ENCODE measurements at places on chromosomes 5 and 9.

- no peak for DNase-seq
These were observed 238.7 kb upstream of the TRIM32 start for GRCh38 chr9:116448431-116448830.

DNA sequence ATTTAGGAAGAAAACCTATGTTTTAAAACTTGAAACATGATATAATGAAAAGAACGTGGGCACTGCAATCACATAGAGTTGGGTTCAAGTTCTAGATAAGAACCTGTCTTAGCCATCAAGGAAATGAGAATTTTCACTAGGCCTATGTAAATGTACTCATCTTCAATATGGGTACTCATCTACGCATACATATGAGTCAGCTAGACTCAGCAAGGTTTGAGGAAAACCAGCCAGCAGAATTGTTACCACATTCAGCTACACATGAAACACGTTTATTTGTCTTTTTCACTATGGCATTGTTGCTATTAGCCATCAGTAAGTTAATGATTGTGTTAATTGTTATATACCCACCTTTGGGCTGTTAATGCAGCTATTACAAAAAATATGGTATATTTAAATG lies 146.3 kb downstream of the CHSY3 start:
- DNase-seq, result no peak

DNA sequence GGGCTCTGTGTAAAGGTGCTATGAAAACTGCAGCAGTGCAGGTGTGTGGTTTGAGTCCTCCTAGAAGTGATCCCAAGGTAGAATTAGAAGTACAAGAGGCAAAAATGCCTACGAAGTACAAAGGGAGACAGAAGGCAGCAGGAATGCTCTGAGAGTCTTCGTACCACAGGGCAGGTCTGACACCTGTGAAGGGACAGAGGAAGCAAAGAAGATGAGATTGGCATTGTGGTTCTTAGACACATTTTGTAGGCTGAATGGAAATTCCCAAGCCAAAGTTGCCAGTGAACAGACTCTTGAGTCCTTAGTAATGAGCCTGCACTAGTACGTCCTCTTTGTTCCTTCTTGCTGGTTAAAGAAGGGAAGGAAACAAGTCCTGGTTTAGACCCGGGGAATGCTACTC lies 1.7 kb upstream of the LRRTM2 start:
- DNase-seq, result no peak

GRCh38 chr9:35406183-35406959 lies 83.5 kb upstream of the RUSC2 start:
- DNase-seq, result no peak

DNA sequence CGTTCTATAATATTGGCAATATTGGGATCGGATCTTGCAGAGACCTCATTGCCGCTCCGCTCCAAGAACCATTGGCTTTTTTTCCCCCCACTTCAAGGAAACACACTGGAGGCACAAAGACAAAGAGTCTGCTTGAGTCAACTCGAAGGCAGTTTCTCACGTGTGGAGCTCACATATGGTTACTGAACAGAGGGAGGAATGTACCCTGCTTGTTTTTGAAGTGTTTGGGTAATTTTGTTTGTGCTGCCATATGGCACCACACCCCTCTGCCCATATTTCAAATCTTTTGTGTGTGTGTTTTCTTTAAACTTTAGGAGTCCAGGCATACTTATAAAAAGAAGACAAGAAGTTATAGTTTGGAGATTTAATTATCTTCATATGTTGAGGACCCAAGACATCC lies 595.9 kb downstream of the DTWD2 start:
- no peak for DNase-seq

GRCh38 chr5:76978869-76979268 lies 26.0 kb downstream of the CRHBP start:
- no peak for DNase-seq

- no peak for DNase-seq
These were observed 13.9 kb downstream of the ENC1 start for GRCh38 chr5:74626386-74627222.

- DNase-seq, result no peak
These were observed 103.6 kb downstream of the MACIR start for GRCh38 chr5:103362211-103362610.

DNA sequence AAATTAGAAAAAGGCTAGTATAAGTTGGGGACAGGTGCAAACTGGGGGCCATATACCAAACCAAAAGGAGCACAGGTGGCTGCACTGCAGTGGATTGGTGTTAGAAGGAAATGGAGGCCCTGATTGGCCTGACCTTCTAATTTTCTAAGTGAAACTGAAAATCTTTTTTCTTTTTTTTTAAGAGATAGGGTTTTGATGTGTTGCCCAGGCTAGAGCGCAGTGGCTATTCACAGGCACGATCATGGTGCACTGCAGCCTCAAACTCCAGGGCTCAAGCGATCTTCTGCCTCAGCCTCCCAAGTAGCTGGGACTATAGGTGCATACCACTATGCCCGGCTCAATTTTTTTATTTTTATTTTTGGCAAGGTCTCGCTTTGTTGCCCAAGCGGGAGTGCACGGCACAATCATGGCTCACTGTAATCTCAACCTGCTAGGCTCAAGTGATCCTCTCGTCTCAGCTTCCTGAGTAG lies 9.8 kb upstream of the CCDC69 start:
- DNase-seq, result no peak

GRCh38 chr9:33166231-33167083 lies 679 bp downstream of the B4GALT1 start:
- no peak for DNase-seq

DNA sequence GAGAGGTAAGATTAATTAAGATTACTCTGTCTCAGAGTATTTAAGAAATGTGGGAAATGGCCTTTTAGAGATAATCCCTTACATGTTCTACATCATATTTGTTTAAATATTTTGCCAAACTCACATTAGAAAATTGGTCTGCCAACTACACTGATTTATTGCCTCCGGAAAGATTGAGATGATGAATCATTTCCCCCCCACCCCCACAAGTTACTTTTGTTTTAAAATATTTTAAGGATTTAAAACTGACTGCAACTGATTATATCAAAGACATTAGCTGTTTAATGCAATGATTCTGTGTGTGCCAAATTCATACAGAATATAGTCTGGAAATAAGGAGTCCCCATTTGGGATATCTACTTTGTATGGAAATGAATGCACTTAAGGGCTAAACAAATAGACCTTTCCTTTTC lies 674.4 kb downstream of the PRR16 start:
- no peak for DNase-seq

GRCh38 chr5:57664700-57665099 lies 182.1 kb upstream of the ACTBL2 start:
- no peak for DNase-seq

- DNase-seq, result no peak
These were observed 189.5 kb downstream of the ADAMTS6 start for GRCh38 chr5:65292196-65292595.

DNA sequence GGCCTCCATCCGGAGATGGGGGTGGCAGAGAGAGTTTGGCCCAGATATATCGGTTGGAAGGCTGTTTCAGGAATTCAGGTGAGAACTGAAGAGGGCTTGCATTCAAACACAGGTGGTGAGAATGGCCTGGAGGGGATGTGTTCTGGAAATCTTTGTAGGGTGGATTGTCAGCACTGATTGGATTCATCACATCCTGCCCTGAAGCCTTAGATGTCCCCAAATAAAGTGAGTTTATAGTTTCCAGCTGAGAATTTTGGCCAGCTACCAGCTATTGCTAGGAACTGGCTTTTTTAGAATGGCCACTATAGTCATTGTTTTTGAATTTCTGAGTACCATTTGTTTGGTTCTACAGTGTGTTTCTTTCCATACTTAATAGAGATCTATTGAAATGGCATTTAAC lies 46.1 kb upstream of the ANKH start:
- DNase-seq, result no peak

GRCh38 chr9:135968601-135969000 lies 7.4 kb upstream of the UBAC1 start:
- no peak for DNase-seq

GRCh38 chr5:95237324-95237723 lies 47.6 kb downstream of the MCTP1 start:
- no peak for DNase-seq

- DNase-seq, result no peak
These were observed 180.7 kb downstream of the ERCC6L2 start for GRCh38 chr9:96056226-96056625.

GRCh38 chr5:119218830-119219782 lies 136.7 kb upstream of the TNFAIP8 start:
- no peak for DNase-seq
